NCI-H1417 (cell line): ENCODE measurements at places on chromosomes 2 and 18.
A peak's percentile ranks its signal among the peaks of the same experiment; 100 is the strongest.

GRCh38 chr18:37471637-37472036 lies 94.0 kb downstream of the CELF4 start:
- DNase-seq: peak; percentile 88

DNA sequence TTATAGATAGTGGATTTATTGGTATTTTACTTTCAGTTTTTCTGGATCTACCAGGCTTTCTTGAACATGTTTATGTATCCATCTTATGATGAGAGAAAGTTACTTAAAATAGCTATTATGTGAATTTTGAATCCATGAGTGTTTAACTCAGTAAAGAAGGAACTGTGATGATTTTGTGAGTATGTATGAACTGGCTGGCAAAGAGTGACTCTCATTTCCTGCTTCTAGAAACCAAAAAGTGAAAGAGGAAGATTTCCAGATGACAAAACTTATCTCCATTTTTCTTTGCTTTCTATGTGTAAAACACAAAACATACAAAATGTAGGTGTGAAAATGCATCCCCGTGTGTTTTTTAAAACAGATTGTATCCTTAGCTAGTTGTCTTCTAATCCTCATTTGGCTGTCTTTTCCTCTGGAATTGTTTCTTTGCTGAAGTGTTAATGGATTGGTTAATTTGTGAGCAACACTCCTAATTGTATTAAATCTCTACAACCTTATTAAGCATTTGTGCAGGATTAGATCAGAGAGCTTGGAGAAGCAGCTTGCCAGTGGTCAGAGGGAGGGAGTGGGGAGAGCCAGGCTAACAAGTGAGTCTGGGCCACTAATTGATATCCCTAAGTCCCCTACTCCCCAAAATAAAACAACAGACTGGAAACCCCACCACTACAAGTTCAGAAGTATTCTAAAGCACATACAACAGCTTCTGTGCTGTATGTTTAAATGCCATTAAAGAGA lies 23.9 kb downstream of the PTPRM start:
- no peak for DNase-seq

DNA sequence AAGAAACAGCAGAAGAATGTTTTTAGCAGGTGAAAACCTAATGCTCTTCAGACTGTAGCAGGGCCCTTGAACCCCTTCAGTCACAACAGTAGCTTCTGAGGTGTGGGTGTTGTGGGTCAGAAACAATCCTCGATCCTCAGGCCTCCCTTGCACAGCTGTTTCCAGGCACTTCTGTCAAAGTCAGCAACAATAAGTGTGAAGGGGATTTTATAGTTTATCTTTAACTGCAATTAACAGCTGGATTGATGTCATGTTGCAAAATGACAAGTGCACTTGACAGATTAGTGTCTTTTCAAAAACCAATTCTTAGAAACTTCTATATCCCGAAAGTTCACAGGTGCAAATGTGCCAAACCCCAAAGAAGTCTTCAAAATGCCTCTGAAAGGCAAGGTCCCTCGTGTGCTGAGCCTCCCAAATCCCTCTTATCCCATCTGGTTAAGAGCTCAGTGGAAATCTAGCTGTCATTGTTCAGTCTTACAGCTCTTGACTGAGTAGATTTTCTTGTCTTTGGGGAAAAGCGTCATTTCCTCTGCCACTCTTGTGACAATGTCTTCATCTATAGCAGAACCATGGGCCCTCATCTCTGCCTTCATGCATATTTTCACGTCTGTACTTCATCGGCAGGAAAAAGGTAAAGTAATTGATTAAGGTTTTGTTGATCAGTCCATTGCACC lies 29.6 kb downstream of the M1AP start:
- no peak for DNase-seq

GRCh38 chr2:39511219-39511604 lies 74.1 kb upstream of the MAP4K3 start:
- no peak for DNase-seq

DNA sequence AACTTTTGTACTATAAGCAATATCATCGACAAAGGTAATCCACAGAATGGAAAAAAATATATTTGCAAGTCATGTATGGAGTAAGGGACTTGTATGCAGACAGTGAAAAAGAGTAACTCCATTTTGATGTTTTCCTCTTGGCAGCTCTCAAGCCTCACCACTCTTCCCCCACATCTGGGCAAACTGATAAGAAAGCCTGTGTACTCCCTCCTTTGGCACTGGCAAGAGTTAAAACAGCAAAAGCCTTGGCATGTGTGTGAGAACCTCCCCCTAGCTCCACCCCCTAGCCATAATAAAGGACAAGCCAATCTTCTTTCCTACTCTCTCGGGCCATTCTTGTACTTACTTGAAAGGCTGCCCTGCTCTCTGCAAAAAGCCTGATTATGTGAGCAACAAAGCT lies 335.2 kb downstream of the LRATD1 start:
- no peak for DNase-seq

DNA sequence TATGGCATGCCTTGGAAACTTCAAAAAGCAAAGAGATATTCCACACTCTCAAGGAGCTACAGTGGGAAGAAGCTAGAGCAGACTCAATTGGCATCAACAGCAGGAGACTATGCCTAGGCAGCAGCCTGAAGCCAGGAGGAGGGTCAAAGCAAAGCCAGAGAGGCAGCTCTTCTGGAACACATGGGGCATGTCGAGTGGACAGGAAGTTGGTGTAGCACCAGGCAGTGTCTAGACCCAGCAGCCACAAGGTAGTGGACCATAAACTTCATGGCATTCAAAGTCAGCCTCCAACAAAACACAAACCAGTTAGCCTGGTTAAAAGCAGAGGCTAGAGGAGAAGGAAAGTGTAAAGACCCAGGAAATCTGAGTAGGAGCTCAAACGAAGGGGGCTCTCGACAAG lies 311.2 kb upstream of the PKDCC start:
- DNase-seq: no peak

GRCh38 chr18:7607540-7608173 lies 40.5 kb downstream of the PTPRM start:
- no peak for DNase-seq

GRCh38 chr2:11811036-11811654 lies 64.7 kb downstream of the LPIN1 start:
- DNase-seq: no peak

DNA sequence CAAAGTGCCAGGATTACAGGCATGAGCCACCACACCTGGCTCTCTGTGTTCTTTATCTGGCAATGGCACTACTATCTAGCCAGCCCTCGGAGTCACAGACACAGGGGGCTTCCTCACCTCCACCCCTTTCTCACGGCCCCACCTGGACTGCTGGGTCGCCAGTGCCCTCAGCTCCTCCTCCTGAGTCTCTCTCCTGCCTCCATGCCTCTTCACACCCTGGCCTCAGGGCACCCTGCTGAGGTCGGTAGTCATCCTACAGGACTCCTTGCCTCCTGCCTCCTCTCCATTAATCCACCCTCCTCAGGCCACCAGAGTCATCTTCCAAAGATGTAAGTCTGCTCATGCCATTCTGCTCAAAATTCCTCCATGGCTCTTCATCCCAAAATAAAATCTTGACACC lies 8.6 kb upstream of the ASPRV1 start:
- no peak for DNase-seq

- DNase-seq: no peak
Observed at GRCh38 chr2:196702641-196703040, 63.1 kb downstream of the CCDC150 start.

- no peak for DNase-seq
Observed at GRCh38 chr2:121483846-121484245, 46.8 kb upstream of the RNU4ATAC start.

DNA sequence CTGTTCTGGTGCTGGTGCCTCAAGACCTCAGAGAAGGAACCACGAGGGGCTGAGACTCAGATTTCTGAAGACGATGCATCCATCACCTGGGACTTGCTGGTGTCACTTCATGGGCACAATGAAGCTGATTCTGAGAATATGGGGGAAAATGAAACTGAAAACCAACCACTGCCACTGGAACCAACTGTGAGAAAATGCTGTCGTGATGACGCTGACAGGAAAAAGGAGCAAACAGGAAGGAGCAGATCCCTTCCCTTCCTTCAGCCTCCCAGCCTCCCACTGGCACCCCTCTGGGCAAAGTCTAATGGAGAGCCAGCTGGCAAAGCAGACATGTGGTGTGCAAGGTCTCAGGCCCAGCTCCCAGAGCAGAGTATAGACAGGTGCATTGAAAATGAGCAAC lies 109.7 kb downstream of the FOXI3 start:
- DNase-seq: no peak

- DNase-seq: no peak
Observed at GRCh38 chr18:50982802-50983179, 15.0 kb downstream of the ELAC1 start.

DNA sequence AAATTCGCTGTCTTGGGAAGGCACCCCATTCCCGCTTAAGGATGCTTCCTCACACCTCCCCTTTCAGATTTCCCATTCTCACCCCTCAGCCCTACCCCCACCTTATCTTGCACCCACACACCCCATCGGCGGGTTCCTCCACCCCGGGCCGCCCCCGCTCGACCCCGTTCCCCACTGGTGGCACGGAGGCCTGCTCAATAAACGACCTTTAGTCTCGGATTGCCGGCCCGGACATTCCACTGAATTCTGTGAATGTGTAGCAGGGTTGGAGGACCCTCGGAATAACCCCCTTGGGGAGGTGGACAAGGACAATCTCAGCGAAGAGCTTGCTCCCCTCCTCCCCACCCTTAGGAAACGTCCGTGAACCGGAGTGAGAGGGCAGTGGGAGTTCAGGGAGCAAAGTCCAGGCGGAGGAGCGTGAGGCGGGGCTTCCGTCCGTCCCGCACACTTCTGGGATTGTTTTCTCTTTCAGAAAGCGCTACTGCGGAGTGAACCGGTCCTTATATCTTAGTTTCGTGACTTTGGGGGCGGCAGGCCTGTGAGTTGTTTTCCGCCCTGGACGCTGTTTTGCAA lies 2.8 kb upstream of the LBX2 start:
- DNase-seq: no peak

DNA sequence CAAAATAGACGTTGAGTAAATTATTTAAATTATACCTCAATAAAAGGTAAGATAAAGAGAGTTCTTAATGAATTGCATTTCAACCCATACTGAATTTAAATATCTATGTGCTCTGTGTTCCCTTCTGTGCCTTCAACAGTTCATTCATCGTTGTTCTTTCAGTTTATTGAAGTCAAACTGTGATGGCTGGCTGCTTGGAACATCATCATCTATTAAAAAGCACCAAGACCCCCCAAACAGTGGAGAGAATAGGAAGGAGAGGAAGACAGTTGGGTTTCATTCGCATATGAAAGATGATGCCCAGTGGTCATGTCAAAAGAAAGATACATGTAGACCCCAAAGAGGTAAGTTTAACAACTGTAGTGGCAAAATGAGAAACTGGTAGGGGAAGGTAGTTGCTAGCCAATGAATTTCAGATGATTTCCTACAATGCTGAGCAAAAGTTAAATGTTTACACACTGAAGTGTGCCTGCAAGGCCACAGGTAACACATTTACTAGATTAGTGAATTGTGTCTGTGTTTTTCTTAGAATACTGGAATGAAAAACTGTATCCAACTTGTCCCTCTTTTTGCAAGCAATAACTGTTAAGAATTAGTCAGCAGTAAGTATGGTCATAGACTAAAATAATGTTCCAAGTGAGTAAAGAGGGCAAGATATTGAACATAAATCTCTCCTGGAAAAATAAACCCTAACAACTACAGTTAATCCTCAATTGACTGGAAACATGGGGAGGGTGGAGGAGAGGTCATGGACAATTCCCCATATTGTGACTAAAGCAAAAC lies 331.3 kb downstream of the KIAA1328 start:
- DNase-seq: no peak

- no peak for DNase-seq
Observed at GRCh38 chr2:4914551-4914950, 777.6 kb upstream of the SOX11 start.

DNA sequence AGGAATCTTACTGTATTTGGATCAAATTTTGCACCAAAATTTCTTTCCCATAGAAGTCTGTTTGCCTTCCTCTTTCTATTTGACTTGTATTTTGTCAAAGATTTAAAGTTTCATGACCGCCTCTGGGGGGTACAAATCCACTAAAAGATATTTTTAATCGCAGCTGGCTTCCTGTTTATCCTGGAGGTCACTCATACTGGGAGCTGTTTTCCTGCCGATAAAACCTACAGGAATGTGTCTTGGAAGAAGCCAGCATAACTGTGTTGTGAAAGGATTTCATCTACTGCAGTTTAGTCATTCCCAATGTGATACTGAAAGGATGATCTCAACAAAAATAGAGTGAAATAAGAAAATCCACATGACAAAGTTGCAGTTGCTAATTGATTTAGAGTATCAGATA lies 184.0 kb downstream of the RIT2 start:
- no peak for DNase-seq

- no peak for DNase-seq
Observed at GRCh38 chr2:66481100-66481549, 46.2 kb downstream of the MEIS1 start.

- DNase-seq: no peak
Observed at GRCh38 chr2:283996-284794, 3.7 kb downstream of the ALKAL2 start.

- DNase-seq: no peak
Observed at GRCh38 chr2:129934044-129934822, 45.2 kb upstream of the RAB6C start.

- DNase-seq: no peak
Observed at GRCh38 chr2:189543367-189543766, 37.2 kb downstream of the SLC40A1 start.

DNA sequence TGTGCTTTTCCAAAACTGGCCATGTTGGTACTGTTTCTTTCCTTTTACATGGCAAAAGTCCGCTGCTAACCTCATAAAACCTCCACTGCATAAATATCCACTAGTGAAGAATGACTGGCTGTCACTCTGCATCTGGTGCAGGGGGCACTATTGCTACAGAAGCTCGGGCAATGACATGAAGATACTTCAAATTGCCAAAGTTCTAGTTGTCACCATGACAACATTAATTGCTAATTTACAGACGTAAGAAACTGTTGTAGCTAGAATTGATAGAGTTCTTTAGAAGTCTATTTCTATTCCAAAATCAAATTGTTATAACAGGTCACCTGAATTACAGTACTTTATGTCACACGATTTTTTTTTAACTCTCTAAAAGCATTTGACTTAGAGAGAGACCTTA lies 845 bp downstream of the CFAP210 start:
- no peak for DNase-seq

DNA sequence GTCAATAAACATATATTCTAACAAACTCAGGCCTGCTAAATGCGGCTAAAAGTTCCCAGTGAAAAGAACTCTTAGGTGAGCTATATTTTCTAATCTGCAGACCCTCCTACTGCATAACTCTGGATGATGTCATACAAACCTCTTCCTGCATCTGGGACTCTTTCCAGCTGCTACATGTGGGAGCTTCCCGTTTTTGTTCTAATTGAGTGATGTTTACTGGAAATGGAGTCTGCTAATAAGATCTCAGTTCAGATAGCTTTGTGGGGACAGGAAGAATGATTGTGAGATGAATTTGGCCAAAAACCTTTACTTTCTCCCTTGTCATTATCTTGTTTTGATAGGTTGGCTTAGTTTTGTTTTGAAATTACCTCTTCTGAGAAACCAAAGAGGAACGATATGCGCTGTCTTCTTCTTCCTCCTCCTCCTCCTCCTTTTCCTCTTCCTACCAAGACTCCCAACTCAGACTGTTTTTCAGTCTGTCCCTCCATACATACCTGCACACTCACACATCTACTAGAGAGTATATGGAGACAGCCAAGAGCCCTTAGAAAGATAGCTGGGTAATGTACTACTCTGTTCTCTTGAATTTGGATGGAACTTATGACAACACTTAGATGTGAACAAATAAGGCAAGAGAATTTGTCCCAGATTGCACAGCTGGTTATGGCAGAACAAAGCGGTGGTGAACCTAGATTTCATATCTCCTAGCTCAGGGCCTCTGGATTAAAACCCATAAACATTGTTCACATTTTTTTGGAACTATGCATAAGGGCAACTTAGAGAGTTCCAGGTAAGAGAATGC lies 39.8 kb upstream of the AAK1 start:
- no peak for DNase-seq
